ENCODE measurements at places on chromosomes 4 and X. TPM values are rescaled to one million over a fixed set of nuclear protein-coding genes. Genes with fewer than 3 reads are reported as not detected.

DNA sequence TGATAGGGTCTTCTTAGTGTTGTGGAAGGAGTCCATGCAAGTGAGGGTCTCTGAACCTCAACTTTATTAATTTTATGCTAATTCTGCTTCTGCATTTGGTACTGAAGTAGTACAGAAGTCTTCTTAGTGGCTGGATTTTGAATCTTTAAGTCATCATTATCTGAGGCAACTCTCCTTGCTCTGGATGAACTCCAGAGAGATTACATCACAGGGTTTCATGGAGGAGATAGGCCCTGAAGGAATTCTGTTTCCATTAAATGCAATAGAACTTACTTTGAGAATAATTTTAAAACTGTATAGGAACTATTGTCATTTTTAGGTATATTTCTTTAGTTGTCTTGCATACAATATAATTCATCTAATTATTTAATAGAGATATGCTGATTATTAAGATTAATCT, 451.2 kb downstream of the FAT4 start:
- no peak for DNase-seq

DNA sequence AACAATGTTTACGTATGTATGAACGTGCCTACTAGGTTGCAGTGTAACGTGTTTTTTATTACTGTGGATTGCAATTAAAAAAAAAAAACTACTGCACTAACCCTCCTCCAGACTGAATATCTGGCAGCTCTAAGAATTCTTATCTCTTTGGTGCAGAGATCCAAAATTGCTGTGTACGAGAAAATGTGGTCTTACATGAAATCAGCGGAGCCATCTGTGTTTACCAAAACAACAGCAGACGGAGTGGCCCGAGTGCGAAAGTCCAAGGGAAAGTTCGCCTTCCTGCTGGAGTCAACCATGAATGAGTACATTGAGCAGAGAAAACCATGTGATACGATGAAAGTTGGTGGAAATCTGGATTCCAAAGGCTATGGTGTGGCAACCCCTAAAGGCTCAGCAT, 268.1 kb downstream of the THOC2 start:
- no peak for DNase-seq

- DNase-seq, result no peak
These were observed 549.7 kb downstream of the TRIML1 start for GRCh38 chr4:188688956-188689355.

- DNase-seq, result no peak
These were observed 115.1 kb downstream of the NDST4 start for GRCh38 chr4:114998316-114998715.

DNA sequence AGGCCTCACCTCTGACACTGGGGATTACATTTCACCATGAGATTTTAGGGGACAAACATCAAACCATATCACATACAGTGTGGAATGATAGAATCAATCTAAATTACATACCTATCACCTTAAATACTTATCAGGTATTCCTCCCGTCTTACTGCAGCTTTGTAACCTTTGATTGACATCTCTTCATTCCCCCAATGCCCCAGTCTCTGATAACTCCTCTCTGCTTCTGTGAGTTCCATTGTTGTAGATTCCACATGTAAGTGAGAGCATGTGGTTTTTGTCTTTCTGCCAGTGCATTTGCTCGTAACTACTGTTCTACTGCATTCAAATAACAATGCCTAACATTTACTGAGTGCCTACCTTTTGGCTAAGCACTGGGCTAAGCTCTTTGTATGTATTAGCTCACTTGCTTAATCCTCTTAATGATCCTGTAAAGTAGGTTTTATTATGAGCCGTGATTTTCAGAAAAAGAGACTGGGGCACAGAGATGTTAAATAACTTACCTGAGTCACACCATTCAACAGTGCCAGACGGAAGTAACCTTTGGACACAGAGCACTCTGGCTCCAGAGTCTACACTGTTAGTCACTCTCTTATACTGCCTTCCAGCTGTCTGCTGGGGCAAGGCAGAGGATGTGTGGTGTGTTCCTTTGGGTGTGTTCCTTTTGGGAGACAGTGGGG, 63.7 kb upstream of the ESX1 start:
- DNase-seq, result no peak

GRCh38 chr4:151202851-151203455, 74.0 kb upstream of the PRSS48 start:
- peak; percentile 29 for DNase-seq

DNA sequence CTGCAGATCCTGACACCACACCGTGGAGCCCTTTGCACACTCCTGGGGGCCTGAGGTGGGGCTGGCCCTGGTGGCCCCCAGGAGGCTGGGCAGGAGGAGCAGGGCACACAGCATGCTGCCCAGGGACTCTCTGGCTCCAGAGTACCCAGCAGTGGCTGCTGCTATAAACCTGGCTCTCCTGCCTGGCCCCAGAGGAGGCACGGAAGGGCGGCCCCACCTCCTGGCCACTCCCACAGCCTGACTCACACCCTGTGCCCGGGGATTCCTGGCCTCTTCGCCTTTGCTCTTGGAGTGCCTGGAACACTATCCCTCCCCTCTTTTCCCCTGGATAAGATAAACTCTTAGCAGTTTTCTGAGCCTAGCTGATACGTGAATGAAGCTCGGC, at the start of gene PSAPL1:
Gene PSAPL1 (minus strand): TSS at position 165 of the 385 bp plus-strand sequence. CDS start 51 bp downstream, at position 114.
- no peak for DNase-seq

DNA sequence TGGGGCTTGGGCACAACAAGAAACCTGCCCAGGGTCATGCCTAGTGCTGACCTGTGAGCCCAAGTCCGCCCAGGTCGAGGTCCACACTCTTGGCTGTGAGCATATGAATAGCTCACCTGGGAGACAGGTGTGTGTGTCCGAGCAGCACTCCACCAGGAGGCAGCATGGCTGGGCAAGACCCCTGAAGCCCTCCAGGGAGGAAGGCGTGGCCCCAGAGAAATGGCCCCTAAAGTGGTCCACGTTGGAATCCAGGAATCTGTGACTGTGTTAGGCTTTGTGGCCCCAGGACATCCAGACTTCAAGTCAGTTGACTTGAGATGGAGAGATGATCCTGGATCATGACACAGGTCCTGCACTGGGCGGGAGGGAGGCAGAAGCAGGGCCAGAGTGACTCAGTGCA, 138.8 kb downstream of the CPZ start:
- no peak for DNase-seq

DNA sequence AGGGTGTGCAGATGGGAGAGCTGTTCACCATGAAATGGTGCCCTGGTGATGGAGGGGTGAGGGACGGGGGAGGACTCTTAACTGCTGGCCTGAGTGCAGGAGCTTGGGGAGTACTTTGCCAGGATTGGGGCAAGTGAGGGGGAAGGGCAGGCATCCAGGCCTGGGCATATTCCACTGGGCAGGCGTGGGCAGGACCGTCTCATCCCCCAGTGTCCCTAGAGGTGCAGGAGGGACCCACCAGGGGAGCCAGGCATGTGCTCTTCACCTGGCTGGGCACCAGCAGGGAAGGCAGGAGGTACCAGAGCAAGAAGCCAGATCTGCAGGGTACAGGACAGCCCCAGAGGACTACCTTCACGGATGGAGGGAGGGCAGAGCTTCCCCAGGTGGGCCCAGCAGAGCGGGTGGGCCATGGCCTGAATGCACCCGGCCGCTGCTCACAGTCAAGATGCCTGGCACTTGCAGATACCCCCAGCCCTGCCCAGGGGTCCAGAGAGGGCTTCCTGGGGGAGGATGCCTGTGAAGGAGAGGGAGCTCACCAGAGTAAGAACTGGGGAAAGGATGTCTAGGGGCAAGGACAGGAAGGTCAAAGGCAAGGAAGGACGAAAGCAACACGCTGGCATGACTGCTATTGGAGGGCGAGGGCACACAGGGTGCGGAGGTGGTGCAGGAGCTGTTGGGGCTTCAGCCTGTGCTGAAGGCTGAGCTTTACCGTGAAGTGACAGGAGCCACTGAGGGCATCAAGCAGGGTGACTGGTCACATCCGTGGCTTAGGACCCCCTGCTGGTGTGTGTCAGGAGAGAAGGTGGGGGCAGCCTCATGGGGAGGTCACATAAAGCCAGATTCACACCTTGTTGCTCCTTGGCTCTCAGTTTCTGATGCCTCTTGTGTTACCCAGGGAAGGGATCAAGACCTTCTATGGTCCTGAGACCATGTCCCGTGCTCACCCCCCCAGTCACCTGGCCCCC, 68.2 kb upstream of the NKX1-1 start:
- no peak for DNase-seq

DNA sequence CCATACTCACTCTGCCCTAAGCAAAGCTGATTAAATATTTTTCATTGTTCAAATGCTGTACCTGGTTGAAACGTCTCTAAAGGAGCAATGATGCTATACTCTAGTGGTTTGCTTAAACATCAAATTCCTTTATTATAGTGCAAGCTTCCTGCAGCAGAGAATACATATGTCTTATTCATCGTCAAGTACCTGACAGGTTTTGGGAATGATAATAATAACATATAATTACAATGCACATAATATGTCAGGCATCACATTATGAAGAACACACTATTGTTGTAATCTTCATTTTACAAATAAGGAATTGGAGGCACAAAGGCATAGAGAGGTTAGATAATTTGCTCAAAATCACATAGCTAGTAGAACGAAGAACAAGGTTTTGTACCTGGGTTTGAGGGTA, 151.6 kb downstream of the GRIA2 start:
- DNase-seq, result no peak

GRCh38 chr4:10006231-10006600, 15.1 kb downstream of the SLC2A9 start:
- DNase-seq, result peak; percentile 45

- DNase-seq, result no peak
These were observed 71.5 kb downstream of the SLC16A2 start for GRCh38 chrX:74492720-74493201.

DNA sequence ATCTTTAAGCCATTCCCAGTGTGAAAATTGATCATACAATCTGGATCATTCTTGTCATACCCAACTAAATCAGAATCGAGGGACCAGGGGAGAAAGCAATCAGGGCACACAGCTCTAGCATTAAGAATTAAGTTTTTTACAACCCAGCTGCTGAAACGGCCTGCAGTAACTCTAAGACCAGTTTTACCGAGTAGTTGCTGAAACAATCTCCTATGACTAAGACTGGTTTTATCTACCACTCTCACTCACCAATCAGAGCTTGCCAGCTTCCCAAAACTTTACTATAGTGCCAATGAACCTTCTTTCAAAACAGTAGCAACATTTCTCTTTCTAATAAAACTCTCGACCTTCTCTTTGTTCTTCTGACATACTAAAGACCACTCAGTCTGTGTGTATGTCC, 2.8 kb upstream of the SAP30 start:
- DNase-seq, result no peak

DNA sequence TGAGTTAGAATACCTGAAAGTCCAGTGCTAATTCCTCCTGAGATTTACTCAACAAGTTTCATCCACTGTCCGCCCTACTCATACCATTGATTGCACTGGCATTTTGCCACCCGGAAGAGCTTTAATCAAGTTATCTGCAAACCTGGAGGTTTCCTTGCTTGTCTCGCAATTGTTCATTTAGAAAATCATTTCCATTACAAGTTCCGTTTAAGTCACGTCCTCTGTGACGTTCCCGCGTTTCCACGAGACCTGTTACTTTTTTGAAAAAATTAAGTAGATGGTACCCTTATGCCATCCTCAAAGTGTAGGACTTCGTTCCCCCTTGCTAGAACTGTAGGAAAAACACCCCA, 761 bp upstream of the FRYL start:
- peak; percentile 48 for DNase-seq

GRCh38 chr4:150569384-150569987, 12.5 kb upstream of the MAB21L2 start:
- DNase-seq, result no peak

DNA sequence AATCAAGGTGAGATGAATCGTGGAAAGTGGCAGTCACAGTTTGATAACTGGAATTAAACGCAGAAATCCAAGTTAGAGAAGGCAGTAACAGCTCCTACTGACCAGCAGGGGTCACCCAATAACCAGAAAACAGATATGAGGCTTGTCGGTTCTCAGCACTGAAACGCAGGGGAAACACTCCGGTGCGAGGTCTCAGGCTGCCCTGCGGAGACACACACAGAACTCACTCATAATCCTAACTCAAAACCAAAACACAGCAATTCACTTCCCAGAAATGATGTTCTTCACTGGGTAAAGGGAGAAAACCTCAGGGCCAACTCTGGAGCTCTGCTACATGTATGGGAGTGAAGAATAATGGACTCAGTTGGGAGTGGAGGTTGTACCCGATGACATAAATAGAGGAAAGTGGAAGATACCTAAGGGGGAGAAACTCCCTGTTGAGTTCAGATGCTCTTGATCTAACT, 384.4 kb downstream of the RAPGEF2 start:
- no peak for DNase-seq

- no peak for DNase-seq
These were observed 4.7 kb upstream of the GPR78 start for GRCh38 chr4:8575457-8575856.

GRCh38 chr4:61427818-61428495, 227.8 kb downstream of the ADGRL3 start:
- no peak for DNase-seq

- no peak for DNase-seq
These were observed 295.3 kb downstream of the GRID2 start for GRCh38 chr4:92599044-92599443.

DNA sequence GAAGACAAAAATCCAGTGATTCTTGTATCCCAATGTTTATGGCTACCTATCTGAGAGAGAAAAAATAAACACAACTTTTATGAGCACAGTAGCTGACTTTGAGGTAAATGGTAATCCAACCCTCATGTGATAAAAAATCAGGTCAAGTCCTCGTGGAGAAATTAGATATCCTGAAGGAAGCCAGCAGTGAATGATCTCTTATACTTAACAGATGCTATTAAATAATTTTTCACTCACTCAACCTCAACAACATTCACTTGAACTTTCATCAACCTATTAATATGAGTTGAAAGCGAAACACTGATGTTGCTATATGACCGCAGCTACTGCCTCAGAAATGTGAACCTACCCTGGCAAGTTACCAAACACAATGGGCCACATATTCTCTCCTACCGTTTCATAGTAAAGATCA, 105.4 kb downstream of the GPC3 start:
- DNase-seq, result no peak

DNA sequence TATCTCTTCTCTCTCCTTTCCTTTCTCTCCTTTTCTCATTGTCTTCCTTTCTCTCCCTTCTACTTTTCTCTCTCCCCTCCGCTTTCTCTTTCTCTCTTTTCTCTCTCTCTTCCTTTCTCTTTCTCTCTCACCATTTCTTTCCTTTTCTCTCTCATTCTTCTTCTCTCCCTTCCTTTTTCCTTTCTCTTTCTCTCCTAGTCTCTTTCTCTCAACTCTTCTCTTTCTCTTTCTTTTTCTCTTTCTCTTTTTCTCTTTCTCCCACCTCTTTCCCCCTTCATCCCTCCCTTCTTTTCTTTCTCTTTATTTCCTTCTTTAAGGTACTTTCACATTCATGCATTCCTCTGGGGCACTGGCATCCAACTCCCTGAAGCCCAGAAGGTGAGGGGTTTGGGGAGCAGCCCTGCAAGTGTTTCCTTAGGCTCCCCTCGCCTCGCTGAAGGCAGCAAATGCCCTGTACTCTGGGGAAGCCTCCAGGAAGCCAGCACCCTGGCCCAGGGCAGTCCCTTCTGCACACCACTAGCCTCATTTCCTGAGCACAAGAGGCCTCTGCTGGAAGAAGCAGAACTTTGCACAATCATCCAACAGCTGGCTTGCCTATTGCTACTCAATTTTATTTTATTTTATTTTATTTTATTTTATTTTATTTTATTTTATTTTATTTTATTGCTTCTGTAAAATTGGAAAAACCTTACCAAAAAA, 124.2 kb downstream of the NFKB1 start:
- DNase-seq, result peak; percentile 52

- DNase-seq, result no peak
These were observed 2342.1 kb downstream of the PCDH7 start for GRCh38 chr4:33062155-33062806.

The SHISA3 gene
- polyA plus RNA-seq, result 9.6 TPM

The NAP1L2 gene
- polyA plus RNA-seq, result 0.18 TPM

The PRDM5 gene
- 2.1 TPM for polyA plus RNA-seq

The PPM1K gene
- 88.5 TPM for polyA plus RNA-seq

The CLDN22 gene
- not detected for polyA plus RNA-seq

The RAB33A gene
- polyA plus RNA-seq, result 5.8 TPM

The DCX gene
- not detected for polyA plus RNA-seq
